ENCODE measurements at places on chromosomes 7 and 10.

DNA sequence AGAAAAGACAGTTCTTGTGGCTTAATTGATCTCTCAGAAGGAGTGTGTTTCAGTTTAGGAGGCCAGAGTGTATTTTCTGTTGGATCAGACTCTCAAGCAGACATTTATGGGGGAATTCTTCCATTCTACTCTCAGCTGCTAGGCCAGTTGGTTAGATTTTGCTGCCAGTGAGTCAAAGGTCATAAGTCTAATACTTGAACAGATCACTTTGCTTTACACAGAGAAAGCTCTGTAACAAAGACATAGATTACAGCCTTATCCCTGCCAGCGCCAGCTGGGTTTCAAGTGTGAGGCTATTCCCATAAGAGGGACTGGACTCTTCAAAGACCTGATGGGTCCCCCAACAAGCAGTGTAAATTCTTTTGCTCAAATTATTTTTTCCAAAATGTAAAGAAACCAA lies 145.6 kb upstream of the SEMA3C start:
- DNase-seq, result no peak

GRCh38 chr7:149633976-149634945 lies 136.7 kb upstream of the ZNF746 start:
- peak; percentile 17 for DNase-seq

DNA sequence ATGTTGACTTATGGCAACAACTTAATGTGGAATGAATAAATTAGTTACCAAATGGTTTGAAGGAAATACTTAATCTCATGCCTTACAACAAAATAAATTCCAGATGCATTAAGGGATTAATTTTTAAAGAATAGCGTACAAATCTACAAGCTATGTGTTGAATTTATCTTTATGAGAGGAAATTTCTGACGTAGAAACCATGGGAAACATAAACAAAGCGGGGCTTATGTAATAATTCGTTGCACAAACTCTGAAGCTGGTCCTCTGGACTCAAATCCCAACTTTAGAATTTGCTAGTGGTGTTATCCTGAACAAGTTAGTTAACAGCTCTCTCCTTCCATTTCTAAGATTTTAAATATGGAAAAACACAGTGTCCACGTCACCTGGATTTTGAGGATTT lies 137.4 kb upstream of the CALCR start:
- no peak for DNase-seq

GRCh38 chr7:113652501-113652900 lies 266.3 kb downstream of the PPP1R3A start:
- no peak for DNase-seq

GRCh38 chr10:5606864-5607263 lies 59.5 kb downstream of the ASB13 start:
- DNase-seq, result no peak

DNA sequence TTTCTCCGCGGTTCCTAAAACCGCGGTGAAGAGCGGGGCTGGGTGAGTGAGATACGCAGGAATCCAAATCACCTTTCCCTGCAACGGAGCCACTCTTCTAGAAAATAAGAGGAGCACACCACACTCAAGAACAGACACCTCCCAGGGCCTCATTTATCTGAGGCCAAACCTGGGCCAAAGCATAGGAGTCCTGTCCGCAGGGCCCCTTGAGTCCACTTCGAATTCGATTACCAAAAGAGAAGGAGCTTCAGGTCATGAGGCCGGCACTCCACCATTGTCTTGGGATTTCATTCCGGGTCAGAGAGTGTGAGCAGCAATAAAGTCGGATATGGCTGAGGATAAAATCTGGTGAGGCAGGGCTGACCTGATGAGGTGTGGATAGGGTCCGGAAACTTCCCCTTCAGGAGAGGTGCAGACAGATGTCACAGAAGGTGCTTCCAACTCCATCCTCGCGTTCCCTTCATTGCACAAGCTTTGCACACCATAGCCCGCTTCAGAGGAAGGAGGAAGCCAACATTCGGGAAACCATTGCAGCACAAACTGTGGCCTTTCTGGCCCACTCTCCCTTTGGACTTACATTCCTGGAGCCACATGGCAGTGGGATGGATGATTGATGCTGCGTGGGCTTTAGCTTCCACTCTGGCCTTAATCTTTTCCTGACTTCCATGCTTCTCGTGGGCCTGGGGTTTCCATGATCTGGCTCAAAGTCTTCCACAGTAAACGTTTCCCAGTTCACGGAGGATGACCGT lies 27.2 kb upstream of the ZNF273 start:
- no peak for DNase-seq

DNA sequence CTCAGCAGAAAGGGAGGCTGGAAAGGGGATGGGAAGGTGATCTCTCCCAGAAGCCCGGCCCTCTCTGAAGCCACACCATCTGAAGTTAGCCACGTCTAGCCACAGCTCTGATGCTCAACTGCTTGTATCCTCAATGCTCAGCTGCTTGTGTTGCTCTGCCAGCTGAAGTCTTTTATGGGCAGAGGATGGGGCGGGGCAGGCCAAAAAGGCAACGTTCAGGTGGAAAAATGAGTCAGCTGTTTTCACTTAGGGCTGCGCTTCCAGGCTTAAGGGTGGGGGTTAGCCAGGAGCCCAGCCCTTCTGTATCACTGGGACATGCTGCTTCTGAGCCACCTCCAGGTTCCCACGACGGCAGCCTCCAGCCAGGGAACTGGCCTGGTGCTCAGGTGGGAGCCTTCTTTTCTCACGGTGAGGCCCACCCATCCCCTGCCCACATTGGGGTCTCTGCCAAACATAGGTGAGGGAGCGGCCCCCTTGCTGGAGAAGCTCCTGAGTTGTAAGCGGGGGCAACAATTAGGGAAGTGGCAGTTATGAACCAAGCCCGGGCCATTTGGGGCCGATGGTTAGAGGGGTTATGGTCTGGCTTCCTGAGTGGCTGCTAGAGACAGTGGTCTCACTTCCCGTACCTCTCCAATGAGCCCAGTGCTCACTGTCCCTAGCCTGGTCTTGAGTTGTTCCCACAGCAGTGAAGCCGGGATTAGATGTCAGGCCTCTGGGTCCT lies 44.9 kb upstream of the CNPY1 start:
- no peak for DNase-seq

DNA sequence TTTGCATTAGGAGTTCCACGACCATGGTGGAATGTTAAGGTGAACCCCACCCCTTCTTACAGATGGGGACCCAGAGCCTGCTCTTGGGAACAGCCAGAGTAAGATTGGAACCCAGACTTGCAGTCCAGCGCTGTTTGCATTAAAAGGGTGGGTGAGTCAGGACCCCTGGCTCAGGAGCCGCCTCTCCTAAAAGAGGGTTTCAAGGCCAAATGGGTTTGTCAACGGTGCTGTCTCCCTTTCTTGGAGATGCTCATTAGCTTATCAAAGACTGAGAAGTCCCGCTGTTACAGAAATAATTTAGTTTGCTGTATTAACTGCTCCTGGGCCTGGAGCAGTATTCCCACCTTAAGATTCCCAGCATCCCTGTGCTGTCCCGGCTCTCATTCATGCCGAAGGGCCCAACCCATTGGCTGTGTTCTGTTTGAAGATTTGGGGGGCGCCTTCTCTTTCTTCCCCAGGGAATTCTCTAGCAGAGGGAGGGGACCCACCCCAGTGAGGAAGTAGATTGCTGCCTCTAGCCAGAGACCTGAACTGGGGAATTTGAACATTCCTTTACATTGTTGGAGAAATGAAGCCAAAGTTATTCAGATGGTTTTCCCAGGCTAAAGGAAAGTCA lies 1.8 kb downstream of the MARVELD1 start:
- no peak for DNase-seq

- no peak for DNase-seq
Observed at GRCh38 chr7:29486191-29486700, 77.4 kb upstream of the PRR15 start.

GRCh38 chr7:105345003-105345402 lies 43.7 kb downstream of the SRPK2 start:
- DNase-seq, result no peak

GRCh38 chr10:82390866-82391658 lies 516.1 kb downstream of the NRG3 start:
- DNase-seq, result no peak

DNA sequence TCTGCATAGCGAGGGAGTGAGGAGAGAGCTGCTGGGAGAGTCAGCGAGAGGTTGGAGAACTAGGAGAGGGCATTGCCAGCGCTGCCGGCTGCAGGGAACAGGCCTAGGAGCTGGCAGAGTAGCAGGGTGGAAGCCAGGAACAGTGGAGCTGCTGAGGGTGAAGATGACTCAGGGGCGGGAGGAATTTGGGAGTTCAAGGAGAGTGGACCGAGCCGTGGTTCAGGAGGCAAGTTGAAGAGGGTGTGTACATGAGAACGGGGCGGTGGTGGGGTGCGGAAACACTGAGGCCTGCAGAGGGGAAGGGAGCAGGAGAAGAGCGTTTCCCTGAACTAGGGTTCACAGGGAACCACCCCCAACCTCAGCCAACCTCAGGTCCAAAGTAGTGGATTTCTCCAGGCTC lies 31.5 kb downstream of the HIF1AN start:
- no peak for DNase-seq
